ENCODE measurements at places on chromosomes 5 and 9. TPM values are rescaled to one million over a fixed set of nuclear protein-coding genes. Genes with fewer than 3 reads are reported as not detected.

Gene INSL6
- not detected for total RNA-seq

Gene MAT2B
- 96.0 TPM for total RNA-seq

Gene SPINK13
- total RNA-seq, result not detected

Gene HRCT1
- total RNA-seq, result 0.32 TPM

Gene PTCH1
- total RNA-seq, result 3.1 TPM

Gene NFIB
- total RNA-seq, result 70.6 TPM

Gene EMB
- total RNA-seq, result 0.25 TPM

Gene ADAMTSL2
- under 0.01 TPM for total RNA-seq

Gene RNF208
- total RNA-seq, result 0.16 TPM

Gene LCN15
- total RNA-seq, result not detected

Gene DUSP1
- total RNA-seq, result 75.9 TPM

Gene GRIA1
- not detected for total RNA-seq

Gene SPINK5
- total RNA-seq, result 0.06 TPM

Gene MAP1B
- 35.5 TPM for total RNA-seq

Gene PROB1
- total RNA-seq, result 5.8 TPM

Gene ZNF366
- total RNA-seq, result 12.3 TPM

Gene PCDHGA11
- 14.5 TPM for total RNA-seq

Gene MEIKIN
- not detected for total RNA-seq

Gene NUTM2G
- total RNA-seq, result not detected

Gene KCNN2
- 6.3 TPM for total RNA-seq

Gene BTNL8
- total RNA-seq, result not detected

Gene IFNA13
- not detected for total RNA-seq

Gene SLC6A7
- not detected for total RNA-seq

Gene TMEM215
- total RNA-seq, result not detected

Gene ADGRD2
- under 0.01 TPM for total RNA-seq

Gene CYLC2
- not detected for total RNA-seq

Gene ATP10B
- total RNA-seq, result under 0.01 TPM

Gene IL13
- total RNA-seq, result not detected

Measured in bladder microvascular endothelial cell (primary cell).